ENCODE measurements at places on chromosomes 16 and 17.

DNA sequence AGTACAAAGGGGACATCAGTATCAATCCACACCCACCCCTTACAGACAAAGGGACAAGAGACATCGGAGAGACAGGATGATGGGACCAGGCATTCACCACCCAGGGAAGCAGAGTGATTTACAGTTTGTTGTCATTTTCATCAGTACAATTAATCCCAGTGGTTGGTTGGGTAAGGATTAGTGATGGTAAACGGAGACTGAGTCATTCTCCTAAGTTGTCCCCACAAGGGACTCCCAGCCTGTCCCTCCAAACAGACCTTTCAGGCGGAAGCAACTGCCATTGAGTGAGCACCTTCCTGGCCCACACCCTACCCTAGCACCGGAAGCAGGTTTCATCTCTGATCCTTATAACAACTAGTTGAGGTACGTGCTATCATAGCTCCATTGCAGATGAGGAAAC, 11.2 kb downstream of the PPL start:
- DNase-seq, result no peak

DNA sequence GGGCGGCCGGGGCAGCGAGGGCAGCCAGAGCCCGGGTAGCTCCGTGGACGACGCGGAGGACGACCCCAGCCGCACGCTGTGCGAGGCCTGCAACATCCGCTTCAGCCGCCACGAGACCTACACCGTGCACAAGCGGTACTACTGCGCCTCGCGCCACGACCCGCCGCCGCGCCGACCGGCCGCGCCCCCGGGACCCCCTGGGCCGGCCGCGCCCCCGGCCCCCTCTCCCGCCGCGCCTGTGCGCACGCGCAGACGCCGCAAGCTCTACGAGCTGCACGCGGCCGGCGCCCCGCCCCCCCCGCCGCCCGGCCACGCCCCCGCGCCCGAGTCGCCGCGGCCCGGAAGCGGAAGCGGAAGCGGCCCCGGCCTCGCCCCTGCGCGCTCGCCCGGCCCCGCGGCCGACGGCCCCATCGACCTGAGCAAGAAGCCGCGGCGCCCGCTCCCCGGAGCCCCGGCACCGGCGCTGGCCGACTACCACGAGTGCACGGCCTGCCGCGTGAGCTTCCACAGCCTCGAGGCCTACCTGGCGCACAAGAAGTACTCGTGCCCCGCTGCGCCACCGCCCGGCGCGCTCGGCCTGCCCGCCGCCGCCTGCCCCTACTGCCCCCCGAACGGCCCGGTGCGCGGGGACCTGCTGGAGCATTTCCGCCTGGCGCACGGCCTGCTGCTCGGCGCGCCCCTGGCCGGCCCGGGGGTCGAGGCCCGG, 36.1 kb upstream of the ZC3H18 start:
- DNase-seq, result peak; percentile 65

DNA sequence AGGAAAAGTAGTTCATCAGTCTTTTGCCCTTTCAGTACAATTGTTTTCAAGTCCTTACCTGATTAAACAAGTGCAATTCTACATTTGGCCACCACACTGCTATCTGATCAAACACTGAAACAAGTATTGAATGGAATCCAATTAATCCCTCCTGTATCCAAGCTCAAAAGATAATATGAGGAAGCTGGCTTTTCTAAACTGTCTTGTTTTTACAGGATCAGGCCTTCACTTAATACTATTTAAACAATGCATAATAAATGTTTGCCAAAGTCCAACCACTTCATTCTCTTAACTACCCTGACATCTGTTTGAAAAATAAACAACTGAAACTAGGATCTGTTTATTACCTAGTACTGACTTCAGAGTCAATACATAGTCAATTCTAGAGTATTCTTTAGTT, 131.6 kb downstream of the MRTFB start:
- DNase-seq, result no peak

DNA sequence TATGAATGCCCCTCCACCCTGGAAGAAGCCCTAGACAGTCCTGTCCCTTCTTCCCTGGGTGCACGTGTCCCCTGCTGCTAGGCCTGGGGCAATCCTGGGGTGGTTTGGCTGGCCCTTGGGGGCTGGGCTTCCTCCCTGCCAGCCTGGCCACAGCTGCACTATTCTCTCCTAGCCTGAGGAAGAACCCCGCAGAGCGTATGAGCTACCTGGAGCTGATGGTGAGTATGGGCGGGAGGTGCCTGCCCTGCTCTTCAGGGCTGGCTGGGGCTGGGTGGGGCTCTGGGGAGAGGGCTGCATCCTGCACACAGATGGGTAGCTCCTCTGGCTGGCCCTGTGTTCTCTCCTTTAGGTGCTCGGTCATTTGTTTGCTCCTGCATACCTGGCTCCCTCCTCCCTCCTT, 28.8 kb downstream of the MAP2K3 start:
- DNase-seq, result peak; percentile 8

GRCh38 chr16:72094266-72094610, 591 bp downstream of the DHX38 start:
- no peak for DNase-seq

GRCh38 chr16:88354229-88355092, 28.3 kb upstream of the ZNF469 start:
- no peak for DNase-seq

DNA sequence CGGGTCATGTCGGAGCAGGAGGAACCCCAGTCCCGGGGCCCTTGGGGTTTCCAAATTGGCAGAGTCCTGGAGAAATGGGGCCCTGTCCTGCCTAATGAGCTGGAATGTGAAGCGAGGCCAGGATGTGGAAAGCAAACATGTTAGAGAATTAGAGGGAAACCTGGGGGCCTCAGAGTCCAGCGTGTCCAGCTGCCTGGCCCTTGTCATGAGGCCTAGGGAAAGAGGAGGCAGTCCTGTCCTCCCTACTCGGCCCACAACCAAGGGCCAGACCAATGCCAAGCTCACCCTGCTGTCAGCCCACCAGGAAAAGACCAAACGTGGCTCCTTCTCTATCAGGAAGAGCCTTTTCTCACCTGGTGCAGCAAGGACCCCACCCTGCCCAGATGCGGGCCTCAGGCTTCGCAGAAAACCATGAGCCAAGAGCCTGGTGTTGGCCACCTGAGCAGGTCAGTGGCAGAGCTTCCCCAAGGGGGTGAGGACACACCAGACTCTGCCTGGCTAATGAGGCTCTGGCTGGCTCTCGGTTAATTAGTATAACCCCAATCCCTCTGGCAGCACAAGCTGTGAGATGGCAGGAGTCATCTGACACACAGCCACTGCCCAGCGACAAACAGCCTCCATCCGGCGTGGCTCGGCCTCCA, 10.1 kb downstream of the TEKT5 start:
- DNase-seq, result no peak

GRCh38 chr17:78925234-78925633, at the start of gene TIMP2:
TIMP2 (minus strand) TSS chr17:78925387; CDS start chr17:78925088, 299 bp downstream.
- peak; percentile 88 for DNase-seq

GRCh38 chr17:50145532-50146229, 4.8 kb downstream of the PPP1R9B start:
- DNase-seq, result no peak

GRCh38 chr16:8847145-8847544, 21.7 kb downstream of the CARHSP1 start:
- no peak for DNase-seq

DNA sequence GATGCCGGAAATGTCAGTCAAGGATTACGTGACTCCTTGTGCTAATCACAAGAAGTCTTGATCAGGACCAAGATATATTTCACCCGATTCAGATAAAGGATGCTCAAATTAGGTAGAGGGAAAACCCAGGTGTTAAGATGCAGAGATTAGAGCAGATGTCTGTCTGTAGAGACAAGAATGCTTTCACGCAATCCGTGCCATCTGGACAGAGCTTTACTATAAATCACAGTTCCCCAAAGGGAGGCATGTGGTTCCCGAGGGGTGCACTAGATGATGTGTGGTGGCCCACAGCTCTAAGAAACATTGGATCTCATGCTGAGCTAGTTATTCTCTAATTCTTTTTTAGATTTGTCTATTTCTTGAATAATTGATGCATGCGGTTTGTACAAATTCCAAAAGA, 9.8 kb upstream of the MAP3K14 start:
- DNase-seq, result no peak

DNA sequence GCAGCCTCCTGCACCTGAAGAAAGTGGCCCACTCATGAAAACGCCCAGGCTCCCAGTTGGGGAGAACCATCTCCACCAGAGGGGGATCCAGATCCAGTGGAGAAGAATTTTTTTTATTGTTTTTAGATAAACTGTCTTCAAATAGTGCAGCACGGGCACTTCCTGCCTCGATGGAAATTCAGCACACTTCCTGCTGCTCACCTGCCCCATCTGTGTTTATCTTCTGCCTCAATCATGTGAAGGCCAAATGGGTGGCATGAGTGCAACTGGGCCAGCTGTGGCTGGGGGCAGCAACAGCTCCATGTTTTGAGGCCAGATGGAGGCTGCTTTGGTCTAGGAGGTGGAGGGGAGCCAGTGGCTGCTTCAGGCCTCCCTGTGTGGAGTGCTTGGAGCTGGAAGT, 75.9 kb upstream of the WSB1 start:
- DNase-seq, result no peak

GRCh38 chr16:17561056-17561455, 90.3 kb upstream of the XYLT1 start:
- DNase-seq, result no peak

DNA sequence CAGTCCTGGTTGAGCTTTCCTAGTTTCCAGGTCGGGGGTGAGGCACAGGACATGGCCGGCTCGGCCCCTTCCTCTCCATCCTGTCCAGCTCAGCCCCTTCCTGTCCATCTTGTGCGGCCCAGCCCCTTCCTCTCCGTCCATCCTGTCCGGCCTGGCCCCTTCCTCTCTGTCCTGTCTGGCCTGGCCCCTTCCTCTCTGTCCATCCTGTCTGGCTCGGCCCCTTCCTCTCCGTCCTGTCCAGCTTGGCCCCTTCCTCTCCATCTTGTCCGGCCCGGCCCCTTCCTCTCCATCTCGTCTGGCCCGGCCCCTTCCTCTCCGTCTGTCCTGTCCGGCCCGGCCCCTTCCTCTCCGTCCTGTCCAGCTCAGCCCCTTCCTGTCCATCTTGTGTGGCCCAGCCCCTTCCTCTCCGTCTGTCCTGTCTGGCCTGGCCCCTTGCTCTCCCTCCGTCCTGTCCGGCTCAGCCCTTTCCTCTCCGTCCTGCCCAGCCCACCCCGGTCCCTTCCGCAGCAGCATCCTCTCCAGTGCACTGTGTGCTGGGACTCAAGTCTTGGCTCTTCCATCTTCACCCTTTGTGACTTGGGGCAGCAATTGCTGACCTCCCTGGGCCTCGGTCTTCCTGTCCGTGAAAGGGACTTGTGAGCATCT, 5.5 kb upstream of the ZNF750 start:
- no peak for DNase-seq

DNA sequence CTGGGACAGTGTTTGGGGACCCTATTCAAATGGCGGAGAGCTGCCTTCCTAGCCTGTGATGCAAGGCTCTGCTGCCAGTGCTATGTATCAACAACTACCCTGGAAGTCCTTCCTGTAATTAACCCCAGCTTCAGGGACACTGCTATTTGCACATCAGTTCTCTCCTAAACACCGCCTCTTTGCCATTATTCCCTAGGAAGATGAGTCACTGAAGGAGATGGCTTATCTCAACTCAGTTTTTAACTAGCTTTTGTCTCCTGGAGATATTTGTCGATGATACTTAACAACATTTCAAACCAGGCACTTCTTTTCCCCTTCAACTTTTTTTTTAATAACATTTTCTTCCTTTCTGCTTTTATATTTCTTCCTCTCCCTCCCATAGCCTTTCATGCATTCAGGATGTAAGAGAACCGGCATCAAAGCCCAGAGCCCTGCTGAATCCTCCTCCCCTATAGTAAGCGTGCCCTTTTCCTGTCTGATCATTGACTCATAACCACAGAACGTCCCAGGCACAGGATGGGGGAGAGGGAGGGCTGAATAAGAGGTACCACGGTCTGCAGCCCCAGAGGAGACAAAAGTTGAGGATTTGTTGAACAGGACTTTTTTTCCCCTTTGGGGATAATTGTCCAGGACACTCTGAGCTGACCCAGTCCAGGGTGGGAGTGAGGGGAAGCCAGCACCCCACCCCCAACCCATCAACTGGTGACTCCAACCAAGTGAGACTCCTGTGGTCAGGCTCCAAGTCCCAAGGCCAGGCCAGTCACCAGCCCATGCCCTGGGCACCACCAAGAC, 387.8 kb upstream of the SALL1 start:
- DNase-seq, result no peak

GRCh38 chr16:12395268-12395667, 408.4 kb downstream of the CPPED1 start:
- DNase-seq, result no peak

- DNase-seq, result peak; percentile 91
Measured at GRCh38 chr17:2416010-2416734, 15.3 kb upstream of the MNT start.

- DNase-seq, result no peak
Measured at GRCh38 chr16:70725024-70725911, 39.4 kb upstream of the MTSS2 start.

- no peak for DNase-seq
Measured at GRCh38 chr17:49471769-49472168, 23.3 kb upstream of the NGFR start.

- DNase-seq, result no peak
Measured at GRCh38 chr16:50902457-50902856, 160.6 kb downstream of the CYLD start.

DNA sequence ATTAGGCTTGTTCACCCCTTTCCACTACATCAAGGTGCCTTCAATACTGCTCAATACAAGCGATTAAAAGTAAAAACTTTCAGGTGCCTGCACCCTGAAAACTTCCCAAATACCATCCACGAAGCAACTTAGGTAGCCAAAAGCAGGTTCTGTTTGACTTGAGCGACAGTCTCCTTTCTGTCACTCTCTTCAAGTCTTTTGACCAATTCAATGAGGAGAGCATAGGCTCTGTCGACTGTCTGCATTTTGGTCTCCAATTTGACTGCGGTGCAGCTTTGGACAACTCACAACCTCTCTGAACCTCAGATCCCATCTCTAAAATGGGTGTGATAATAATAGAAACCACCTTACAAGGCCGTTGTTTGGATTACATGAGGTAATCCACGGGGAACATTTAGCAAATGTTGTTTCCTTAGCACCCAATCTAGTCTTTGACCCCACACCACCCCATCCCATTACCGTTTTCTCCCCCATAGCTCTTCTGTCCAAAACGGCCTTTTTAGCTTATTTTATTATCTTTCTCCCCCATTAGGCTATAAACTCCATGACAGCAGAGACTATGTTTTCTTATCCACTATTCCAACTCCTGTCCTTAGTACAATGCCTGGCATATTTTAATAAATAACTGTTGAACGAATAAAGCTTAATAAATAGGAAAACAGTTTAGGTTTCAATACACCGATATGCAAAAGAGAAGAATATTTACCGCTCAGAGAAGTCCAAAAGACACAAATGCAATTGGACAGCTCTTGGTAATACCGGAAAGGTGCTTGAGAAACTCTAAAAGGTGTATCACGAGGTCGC, 999 bp downstream of the MARF1 start:
- no peak for DNase-seq

DNA sequence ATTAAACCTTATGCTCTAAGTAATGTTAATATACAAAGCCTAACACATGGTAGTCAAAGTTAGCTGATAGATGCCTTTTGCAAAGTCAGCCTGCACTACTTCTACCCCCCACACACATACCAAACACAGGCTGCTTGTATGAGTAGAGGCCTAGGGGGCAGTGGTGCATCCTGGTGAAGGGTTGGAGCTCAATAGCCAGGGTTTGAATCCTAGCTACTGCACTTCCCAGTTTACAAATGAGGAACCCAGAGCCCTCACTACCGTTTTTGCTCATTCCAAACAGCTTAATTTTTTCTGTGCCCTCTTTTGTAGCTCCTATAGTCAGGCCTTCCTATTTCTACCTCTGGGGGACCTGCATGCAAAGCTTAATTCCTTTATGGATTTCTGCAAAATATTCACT, 18.9 kb upstream of the HYDIN start:
- DNase-seq, result no peak

Measured in left colon (tissue), 2 donors.